ENCODE measurements at places on chromosomes 13 and 19. TPM values are rescaled to one million over a fixed set of nuclear protein-coding genes. Genes with fewer than 3 reads are reported as not detected.

KLHL1 gene
- not detected for total RNA-seq

NLRP11 gene
- 0.23 TPM for total RNA-seq

KLK13 gene
- total RNA-seq, result not detected

CTXN1 gene
- 11.4 TPM for total RNA-seq

CXCL17 gene
- total RNA-seq, result 0.98 TPM

NLRP5 gene
- total RNA-seq, result not detected

FBXW9 gene
- 27.5 TPM for total RNA-seq

ZNF835 gene
- not detected for total RNA-seq

KLF5 gene
- 53.7 TPM for total RNA-seq

KLF1 gene
- total RNA-seq, result not detected

HTR2A gene
- total RNA-seq, result 0.04 TPM

IRGC gene
- total RNA-seq, result not detected

ZNF480 gene
- total RNA-seq, result 7.3 TPM

POU4F1 gene
- not detected for total RNA-seq

ZNF728 gene
- total RNA-seq, result not detected

ZNF628 gene
- total RNA-seq, result 24.2 TPM

ZNF675 gene
- 19.4 TPM for total RNA-seq

TEKTIP1 gene
- total RNA-seq, result not detected

DDX49 gene
- 145 TPM for total RNA-seq

ZNF90 gene
- total RNA-seq, result not detected

DOHH gene
- total RNA-seq, result 58.3 TPM

TLE2 gene
- 7.7 TPM for total RNA-seq

FBXO17 gene
- not detected for total RNA-seq

ALKBH7 gene
- total RNA-seq, result 68.4 TPM

CD79A gene
- not detected for total RNA-seq

HMG20B gene
- total RNA-seq, result 146 TPM

ASF1B gene
- total RNA-seq, result 84.7 TPM

SLC10A2 gene
- total RNA-seq, result not detected

IGFL1 gene
- total RNA-seq, result 0.77 TPM

EFNB2 gene
- 17.5 TPM for total RNA-seq

Data from PC-3 (cell line).